Neural crest cell (in vitro differentiated cells): ENCODE measurements at places on chromosomes 16 and 17.
A peak's percentile ranks its signal among the peaks of the same experiment; 100 is the strongest.

- peak; percentile 55 for DNase-seq
These were observed 477.4 kb downstream of the SLC39A11 start for GRCh38 chr17:72614871-72615626.

GRCh38 chr17:76265624-76266243 is 586 bp downstream of the UBALD2 start:
- DNase-seq: peak; percentile 52

DNA sequence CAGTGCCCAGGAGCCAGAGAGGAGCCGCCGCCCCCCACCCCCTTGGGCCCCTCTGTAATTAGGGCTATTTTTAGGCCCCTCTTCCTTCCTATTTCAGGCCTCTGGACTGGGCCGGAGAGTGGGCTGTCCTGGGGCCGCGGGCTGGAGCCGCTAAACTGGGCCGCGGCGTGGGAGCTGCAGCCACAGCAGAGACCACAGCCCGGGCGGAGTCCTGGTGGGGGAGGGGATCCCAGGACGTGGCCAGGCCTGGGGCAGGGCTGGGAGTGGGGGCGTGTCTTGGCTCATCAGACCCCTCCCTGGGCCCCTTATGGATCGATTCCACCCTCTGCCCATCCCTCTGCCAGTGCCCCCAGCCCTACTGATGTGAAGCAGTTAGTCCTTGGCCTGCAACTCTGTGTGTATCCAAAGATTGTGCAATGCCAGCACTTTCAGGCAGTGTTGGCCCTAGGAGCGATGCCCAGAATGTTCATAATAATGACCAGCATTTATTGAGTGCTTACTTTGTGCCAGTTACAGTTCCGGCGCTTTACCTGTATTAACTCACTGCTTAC is 15.0 kb upstream of the TAC4 start:
- DNase-seq: no peak

GRCh38 chr16:27706866-27707685 is 157.1 kb downstream of the KATNIP start:
- no peak for DNase-seq

DNA sequence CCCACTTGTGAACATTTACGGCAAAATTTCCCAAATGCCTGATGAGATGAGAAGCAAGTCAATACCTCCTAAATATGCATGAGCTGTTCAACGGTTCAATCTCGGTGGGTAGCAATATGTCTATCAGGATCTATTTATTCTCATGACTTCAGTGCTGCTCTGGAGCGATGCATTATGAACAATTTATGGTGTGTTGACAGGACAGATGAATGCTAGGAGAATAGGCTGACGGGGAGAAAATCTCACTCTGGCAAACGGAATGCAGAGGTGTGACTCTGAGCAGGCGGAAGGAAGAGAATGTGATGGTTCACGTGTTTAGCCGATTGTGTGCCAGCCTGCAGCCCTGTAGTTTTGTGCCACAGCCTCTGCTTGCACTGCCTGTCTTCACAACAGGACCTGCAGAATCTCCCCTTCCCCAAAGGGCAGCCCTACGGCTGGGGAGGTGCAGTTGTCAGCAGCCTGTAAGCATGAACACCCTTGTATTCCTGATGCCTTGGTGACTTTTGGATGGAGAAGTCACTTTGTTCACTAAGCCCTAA is 345.2 kb downstream of the PHKB start:
- no peak for DNase-seq

GRCh38 chr17:35947156-35947585 is 3.7 kb upstream of the LYZL6 start:
- peak; percentile 57 for DNase-seq

GRCh38 chr17:76830987-76831715 is 37.1 kb upstream of the MGAT5B start:
- DNase-seq: no peak

DNA sequence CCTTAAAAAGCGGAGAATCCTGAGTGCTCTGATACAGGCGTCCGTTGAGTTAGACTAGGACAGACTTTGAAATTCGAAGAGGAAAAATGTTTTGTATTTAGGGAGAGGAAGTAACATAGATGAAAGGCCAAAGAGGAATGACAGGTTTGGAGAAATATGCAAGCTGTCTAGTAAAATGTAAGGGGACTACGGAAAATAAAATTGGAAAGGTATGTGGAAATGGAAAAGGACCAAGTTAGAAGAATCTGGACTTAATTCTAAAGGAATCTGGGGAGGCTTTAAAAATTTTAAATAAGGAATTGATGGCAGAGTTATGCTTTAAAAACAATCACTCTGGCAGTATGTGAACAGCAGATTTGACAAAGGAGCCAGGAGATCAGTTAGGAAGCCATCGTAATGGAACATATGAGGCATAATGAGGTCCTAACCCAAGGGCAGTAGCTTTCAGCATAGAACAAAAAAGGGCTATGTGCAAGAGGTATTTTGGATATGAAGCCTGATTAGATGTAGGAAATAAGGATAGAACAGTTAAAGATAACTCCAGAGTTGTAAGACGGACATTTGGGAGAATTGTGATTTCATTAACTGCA is 38.3 kb downstream of the CYB561 start:
- DNase-seq: no peak

- DNase-seq: no peak
These were observed 22.6 kb upstream of the AXIN2 start for GRCh38 chr17:65583921-65584603.

DNA sequence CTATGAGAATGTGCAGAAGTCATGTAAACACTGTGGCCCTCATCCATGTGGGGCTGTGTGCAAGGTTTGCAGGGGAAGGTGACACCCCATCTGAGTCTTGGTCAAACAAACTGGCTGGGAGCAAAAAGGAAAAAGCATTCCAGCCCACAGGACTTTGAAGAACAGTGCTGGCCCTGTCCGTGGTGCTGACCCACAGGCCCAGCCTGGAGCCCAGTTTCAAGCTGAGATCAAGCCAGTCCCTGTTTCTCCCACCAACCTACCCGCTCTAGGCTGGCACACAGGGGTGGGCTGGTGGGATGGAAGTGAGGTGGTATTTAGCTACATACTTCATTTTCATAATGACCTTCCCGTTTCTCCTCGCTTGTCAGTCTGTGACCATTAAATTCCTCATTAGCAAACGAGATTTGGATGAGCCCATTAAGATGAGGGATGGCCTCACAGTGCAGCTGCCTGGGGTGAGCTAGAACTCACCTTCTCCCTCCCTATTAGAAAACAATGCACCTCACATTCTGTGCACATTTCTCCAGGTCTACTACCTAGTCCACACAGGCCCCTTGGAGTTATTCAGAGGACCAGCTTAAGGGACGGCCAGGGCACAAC is 12.6 kb upstream of the RPL38 start:
- DNase-seq: no peak

DNA sequence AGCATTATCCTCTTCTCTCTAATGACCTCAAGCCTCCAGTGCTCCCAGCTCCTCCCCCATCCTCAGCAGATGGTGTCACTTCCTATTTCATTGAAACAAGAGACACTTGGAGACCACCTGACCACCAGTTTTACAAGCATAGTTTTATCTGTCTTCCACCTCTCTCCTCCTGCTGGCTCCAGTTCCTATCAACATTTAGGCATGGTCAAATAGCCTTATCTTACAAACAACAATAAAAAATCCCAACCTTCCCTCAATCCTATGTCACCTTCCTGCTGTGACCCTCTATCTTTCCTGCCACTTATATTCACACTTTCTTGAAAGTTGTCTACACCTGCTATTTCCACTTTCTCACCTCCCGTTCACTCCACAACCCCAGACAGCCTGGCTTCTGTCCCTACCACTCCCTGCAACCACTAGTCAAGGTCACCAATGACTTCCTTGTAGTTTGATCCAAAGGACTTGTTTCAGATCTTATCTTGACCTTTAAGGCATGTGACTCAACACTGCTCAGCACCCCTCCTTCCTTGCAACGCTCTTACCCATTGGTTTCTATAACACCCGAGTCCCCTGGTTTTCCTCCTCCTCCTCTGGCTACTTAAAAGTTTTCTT is 4.3 kb upstream of the NTN1 start:
- no peak for DNase-seq

- DNase-seq: no peak
These were observed 201.8 kb downstream of the SLC39A11 start for GRCh38 chr17:72890711-72891110.

- DNase-seq: no peak
These were observed 18.5 kb downstream of the FCSK start for GRCh38 chr16:70472786-70473433.

GRCh38 chr17:41589301-41589700 is 2.6 kb upstream of the KRT14 start:
- no peak for DNase-seq

DNA sequence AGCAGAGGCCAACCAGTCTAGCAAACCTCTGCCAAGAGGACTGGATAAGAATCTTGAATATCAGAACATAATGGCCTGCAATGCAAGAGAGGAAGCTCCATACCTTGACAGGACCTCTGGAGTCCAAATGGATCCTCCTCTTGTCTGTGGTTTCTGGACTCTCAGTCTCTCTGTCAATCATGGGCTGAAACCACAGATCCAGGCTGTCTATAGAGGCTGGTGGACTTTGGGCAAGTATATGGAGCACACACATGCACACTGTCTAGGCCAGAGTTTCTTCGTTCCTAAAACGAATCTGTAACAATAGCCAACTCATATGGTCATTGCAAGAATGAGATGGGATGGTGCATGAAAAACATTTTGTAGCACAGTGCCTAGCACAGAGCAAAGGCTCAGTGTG is 37.7 kb downstream of the NLRC5 start:
- no peak for DNase-seq
